DMS53 (cell line): ENCODE measurements at places on chromosomes 12 and 14.
A peak's percentile ranks its signal among the peaks of the same experiment; 100 is the strongest.

DNA sequence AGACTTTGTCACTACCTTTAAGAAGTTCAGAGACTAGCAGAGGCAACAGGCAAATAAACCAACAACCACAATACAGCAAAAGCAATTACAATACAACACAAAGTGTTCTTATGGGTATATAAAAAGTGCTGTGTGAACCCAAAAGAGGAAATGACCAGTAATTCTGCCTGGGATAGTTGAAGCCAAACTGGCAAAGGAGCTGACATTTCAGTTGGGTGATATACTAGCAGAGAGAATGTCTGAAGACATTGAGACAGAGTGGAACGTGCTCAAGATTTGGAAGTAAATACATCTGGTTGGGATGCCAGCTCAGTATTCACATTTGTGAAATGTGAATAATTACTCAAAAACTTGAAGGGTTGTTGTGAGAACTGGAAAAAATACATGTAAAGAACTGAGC, 80.6 kb upstream of the GTF2A1 start:
- DNase-seq = no peak

DNA sequence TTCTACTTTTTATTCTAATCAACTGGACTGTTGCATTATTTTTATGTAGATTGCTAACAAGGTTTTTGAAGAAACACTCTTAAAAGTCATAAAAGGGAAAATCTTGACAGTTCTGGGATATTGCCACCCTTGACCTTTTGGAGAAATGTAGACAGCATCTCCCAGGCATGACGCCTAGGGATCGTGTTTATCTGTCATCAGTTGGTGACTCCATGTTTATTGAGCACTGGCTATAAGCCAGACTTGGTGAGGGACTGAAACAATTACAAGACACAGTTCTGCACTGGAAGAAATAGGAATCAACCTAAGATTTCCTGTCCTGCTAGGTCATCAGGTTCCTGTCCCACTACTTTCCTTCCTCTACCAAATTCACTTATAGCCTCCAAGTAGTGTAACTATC, 34.5 kb downstream of the HMGA2 start:
- no peak for DNase-seq

DNA sequence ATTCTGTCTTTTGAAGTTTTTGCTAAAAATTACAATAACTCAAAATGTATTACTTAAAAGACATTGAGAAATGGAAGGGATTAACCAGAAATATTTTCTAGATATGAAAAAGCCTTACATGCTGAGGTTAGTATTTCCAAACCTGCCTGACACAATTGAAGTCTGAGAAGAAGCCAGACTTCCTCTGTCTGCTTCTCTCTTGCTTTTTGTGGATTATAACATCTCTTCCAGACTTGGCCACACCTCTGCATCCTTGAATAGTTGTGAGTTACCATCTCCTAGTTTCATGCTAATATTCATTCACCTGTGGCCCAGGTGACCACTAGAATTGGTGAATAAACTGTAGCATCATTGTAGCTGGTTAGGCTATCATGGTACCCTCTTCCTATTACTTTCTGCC, 497.6 kb downstream of the SLC16A7 start:
- DNase-seq = no peak

- DNase-seq = no peak
Measured at GRCh38 chr14:31479027-31479426, 8.8 kb downstream of the GPR33 start.

DNA sequence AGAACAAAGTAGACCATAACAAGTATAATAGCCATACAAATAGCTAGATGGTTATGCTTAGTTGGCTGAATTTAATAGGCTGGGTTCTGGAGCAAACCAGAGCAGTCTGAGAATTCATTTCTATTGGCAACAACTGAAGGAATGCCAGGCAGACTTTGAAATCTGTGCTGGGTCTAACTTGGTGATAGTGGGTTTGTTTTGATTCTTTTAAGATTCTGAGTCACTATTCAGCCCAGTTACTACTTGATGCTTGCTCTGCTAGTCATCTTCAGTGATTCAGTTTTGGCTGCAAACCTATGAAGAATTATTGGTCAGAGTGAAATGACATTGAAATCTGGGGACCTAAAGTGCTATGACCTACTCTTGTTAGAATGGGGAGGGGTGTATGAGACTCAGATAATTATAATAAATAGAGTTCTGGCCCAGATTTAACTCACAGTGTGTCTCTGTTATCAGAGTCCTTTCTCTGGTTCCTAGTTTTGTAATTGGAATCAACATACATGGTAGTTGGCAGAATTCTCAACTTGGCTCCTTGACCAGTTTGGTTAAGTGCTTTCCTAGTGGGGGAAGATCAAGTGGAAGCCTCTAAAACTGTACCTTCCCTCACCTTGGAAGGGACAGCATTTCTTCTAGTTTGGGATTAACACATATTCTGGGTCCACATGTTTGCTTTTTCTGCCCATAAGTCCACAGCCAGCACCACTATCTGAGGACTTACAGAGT, 43.5 kb downstream of the MNAT1 start:
- DNase-seq = no peak

DNA sequence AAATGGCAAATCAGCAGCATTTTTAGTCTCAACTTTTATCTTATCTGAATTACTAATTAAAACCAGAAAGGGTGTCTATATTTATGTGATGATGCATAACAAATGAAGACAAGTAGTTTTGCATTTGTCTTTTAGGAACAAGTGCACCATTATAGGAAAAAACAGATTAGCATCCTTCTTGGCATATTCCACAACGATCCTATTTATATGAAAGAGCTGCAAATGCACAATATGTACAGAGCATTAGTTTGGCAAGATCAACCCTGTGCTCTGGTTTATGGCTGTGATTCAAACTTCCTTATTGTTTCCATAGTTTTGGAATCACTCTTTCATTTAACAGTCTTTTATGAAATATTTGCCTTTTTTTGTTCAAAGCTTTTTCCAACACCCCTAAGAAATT, 486.8 kb downstream of the KCNH5 start:
- DNase-seq = no peak

GRCh38 chr12:53990311-53991076, 5.5 kb downstream of the HOXC10 start:
- no peak for DNase-seq

DNA sequence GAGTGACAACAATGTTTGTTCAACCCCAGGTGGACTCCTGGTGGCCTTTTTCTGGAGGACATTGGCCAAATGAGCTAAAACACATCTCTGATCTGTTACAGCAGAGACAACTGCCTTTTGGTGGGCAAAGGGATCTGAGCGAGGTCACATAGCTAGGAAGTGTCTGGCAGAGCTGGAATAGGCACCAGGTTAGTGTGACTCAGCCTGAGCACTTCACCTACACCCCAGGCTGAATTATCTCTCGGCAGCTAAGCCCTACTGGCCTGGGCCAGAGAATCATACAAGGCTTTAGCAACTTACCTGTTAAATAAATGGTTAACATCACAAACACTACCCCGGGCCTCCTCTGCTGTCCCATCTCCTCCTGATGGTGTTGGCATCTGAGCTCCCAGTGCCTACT, 50.2 kb upstream of the HSPB8 start:
- DNase-seq = no peak

DNA sequence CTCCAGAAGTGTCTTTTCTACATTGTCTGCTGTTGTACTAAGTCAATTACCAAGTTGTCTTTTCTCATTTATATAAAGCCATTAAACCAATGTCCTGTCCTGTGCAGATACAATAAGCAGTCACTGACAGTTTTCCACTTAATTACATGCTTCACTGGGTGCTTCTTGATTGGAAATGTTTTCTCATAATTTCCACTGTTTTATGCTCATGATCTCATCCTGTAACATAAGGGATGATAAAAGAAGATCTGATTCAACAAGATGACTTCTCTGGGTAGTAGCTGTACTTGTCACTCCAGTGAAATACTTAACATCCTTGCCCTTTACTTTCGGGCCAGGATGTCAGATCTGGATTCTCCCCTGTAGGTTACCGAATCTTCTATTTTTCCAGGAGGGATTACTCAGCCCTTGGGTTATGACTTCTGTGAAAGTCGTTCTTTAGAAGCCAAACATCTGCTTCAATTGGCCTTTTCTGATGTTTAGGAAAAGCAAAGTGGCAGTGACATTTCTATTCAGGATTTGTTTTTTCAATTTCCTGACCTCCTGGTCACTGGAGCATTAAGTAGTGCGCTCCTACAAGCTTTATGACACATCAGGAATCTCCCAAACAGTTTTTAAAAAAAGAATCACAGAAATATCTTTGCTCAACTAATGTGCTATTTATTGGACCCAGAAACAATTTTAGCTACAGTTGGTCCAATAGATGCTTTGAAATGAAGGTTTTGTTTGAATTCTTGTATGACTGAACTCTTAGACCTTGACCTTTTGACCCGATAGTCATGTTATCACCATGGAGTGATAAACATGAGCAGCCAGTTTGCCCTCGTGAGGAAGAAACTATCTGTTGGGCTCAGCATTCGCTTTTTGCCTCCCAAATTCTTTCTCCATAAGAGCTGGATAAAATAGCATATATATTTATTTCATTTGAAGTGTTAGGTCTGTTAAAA, 234.5 kb upstream of the SSTR1 start:
- no peak for DNase-seq

DNA sequence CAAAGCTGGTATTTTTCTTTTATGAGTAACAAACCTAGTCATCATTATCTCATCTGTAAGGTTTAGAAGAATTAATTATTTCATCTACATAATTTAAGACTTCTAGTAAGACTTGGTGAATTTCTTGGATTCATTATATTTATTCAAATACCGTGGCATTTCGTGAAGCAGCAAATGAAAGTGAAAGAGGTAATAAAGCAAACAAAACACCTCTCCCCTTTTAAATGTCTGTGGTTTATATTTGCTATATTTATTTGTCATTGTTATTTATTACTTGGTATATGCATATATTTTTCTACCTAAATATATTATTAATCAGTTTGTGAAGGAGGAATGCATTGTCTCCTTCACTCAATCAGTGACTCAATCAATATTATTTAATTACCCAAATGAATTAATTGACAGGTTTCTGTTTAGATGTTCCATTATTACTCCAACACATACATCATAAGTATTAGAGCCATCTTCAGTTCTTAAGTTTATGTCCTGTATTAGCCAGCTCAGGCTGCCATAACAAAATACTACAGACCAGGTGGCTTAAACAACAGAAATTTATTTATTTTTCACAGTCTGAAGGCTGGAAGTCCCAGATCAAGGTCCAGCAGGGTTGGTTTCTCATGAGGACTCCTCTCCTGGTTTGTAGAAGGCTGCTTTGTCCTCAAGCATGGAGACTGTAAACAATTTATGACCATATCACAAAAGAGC, 6.6 kb downstream of the CFAP54 start:
- no peak for DNase-seq

- no peak for DNase-seq
Measured at GRCh38 chr14:82029038-82029437, 495.4 kb upstream of the SEL1L start.

GRCh38 chr14:70020352-70021170, 141.3 kb downstream of the SMOC1 start:
- no peak for DNase-seq

DNA sequence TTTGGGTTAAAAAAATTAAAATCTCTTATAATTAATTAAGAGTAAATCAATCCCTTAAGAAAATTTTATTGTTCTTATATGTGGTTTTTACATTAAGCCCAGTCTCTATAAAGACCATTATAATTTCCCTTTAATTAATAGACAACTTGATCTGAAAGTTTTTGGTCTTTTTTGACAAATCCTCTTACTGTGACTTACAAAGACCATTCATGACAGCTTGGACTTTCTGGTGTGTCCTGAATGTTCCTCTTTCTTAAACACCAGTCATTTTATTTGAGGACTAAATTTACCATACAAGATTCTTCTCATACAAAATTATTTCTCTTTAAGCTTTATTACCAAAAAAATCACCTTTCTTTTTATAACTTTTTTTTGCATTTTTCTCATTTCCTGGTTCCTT, 368.3 kb downstream of the ADGRD1 start:
- DNase-seq = no peak

GRCh38 chr12:124480469-124481256, 86.7 kb downstream of the NCOR2 start:
- DNase-seq = no peak

DNA sequence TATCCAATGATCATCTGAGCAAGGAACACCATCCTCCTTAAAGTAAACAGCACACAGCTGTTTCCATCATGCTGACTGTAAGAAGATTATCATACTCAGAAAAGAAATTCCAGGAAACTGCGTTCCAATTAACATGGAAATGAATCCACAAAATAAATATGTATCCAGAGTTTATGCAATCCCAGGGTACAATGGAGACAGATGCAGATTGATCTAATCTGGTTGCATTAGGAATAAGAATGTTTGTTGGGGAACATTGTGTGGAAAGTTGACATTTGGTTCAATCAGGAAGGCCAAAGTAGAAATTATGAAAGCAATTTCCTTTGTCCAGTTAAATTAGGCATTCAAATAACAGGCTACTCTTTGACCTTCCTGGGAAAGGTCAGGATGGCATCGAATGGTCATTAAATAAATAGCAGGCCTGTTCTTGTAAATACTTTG, 236.9 kb upstream of the AMIGO2 start:
- no peak for DNase-seq

GRCh38 chr14:77565289-77565993, 51.0 kb downstream of the SPTLC2 start:
- DNase-seq = no peak

DNA sequence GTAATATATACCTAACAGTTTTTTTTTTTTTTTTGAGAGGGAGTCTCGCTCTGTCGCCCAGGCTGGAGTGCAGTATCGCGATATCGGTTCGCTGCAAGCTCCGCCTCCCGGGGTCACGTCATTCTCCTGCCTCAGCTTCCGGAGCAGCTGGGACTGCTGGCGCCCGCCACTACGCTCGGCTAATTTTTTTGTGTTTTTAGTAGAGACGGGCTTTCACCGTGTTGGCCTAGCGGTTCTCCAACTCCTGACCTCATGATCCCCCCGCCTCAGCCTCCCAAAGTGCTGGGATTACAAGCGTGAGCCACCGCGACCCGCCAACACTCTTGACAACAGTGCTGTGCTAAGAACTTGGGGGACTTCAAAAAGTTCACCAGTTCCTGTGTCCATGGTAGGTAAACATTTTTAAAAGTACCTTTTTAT, 63.5 kb downstream of the FOXG1 start:
- DNase-seq = no peak

DNA sequence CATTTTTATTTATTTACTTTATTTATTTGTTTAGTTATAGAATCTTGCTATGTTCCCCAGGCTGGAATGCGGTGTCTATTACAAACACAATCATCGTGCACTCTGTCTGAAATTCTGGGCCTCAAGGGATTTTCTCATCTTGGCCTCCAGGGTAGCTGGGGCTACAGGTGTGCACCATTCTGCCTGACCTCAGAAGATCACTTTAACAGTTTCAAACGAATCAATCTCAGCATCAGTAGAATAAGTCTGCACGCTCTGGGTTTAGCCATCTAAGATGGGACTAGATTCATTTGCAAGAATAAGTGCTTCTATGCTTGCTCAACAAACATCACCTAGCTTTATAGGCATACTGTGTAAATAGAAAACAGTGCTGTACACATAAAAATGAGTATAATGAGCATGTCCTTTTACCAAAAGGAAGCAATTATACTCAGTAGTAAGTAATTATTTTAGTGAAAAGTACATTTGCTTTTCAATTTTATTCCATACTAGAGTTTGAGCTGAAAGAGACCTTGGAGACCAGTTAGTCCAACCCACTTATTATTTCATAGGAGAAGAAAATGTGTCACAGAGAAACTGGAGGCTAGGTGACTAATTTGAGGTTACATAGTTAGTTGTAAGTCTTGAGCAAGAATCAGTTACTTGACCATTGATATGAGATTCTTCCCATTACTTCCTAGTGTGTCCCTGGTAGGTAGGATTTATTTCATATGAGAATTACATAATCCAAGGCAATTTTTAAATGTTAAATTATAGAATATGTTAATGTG, 456.5 kb upstream of the LMO3 start:
- DNase-seq = peak; percentile 78
